NCI-H187 (cell line): ENCODE measurements at places on chromosomes 2 and 18.

GRCh38 chr2:189633392-189633811 is 27.9 kb upstream of the ASNSD1 start:
- no peak for DNase-seq

DNA sequence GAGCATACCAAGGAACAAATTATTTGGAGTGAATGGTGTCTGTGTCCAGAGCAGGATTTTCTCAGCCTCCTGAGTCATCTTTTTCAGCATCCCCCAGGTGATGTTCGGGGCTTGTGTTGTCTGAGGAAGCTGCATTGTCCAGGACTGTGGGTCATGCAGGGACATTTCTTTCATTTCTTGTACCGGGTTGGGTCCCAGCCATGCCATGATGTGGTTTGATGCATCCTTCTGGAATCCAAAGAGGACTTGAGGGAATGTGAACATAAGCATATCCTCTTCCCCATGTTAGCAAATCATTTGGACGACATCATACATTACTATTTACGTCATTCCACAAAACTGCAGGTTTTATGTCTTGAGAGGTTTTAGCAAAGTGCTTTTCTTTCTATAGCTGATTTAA is 797.8 kb downstream of the CCDC85A start:
- DNase-seq: no peak

- peak; percentile 48 for DNase-seq
Measured at GRCh38 chr18:42114310-42114943, 159.4 kb downstream of the PIK3C3 start.

- no peak for DNase-seq
Measured at GRCh38 chr18:57631697-57632096, 10.1 kb upstream of the NARS1 start.

DNA sequence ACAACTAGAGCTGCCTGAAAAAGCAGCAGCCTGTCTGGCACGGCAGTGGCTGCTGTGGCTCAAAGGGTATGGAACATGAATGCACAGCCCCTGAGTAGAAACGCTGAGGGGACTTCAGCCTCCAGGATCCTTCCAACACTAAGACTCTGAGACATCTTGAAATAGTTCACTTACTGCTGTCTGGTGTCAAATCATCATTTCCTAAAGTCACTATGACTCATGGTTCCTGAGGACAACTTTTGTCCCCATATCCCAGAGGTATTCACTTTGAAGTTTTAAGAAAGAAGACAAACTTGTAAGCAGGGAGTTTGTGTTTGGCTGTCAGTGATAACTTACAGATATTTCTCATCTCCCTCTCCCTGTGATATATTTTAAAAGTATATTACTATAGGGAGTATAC is 33.3 kb upstream of the NEB start:
- DNase-seq: no peak

- no peak for DNase-seq
Measured at GRCh38 chr2:88442473-88442872, 10.0 kb downstream of the FOXI3 start.

DNA sequence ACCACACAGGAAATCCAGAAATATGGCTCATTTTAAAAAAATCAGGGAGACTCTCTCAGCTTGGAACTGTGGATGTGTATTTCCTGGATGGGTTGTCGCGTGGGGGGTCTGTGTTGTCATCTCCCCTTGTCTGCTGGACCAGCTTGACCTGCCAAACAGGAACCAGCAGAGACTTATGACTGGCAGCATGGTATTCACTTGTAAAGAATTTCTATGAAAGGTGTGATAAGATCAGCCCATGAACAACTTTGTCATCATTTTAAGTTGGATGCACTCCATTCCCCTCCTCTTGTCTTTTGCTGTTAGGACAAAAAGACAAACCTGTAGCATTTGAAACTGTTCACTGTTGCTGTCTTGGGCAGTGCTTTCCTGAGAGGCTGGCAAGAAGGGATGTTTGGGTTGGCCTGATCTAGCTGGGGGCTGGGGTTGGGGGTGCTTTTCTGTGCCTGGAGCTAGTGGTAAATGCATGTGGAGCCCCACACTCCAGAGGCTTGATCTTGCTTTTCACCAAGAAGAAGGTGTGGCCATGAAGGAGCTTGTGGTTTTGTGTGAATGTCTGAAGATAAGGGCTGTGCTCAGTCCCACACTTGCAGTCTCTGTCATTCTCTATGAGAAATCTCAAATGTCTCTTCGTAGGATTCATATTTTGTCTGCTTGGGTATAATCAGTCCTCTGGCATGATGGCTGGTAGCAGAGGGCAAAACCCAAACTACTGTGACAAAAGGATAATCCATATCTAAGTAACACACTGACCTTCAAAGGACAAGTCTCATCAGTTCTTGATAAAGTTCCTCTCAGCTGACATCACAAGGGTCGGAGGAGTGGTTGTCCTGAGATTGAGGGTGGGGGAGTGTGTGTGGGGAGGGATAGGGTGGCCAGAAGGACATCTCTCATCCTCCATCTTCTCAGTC is 39.0 kb downstream of the RALB start:
- no peak for DNase-seq

DNA sequence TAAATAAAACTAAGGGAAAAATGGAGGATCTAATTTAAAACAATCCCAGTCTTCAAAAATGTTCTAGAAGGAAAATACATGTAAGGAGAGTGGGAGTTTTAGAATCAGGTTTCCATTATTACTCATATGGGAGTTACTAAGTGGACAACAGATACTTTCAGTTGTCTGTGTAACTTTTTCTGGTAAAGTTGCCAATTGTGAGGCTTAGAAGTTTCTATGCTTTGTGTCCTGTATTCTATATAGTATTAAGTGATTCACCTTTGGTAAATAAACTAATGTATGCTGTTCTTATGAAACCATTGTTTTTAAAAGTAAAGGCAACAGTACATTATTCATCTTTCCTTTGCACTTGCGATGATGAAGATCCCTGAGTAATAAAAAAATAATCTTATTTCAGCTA is 274.9 kb downstream of the NR4A2 start:
- no peak for DNase-seq

DNA sequence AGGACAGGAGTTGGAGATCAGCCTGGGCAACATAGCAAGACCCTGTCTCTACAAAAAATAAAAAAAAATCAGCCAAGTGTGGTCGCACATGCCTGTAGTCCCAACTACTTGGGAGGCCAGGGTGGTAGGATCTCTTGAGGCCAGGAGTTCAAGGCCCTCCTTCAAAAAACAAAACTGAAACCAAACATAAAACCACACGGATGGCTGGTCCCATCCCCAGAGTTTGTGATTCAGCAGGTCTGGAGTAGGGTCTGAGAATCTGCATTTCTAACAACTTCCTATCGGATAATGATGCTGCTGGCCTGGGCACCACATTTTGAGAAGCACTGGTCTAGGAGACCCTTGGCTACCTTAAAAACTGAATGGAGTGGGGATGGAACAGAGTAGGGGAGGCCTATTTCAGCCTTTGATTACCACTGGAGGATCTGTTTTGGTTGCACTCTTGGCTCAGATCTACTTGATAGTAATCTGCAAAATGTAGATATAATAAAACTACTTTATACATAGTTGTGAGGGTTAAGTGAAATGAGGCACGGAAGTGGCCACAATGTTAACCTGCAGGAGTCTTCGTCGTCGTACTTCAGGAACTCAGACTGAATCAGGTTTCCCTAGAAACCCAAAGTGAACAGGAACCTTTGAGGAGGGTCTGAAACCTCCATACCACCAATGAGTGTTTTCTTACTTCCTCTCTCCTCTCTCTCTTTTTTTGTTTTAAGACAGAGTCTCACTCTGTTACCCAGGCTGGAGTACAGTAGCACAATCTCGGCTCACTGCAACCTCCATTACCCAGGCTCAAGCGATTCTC is 25.5 kb upstream of the NFE2L2 start:
- DNase-seq: no peak

DNA sequence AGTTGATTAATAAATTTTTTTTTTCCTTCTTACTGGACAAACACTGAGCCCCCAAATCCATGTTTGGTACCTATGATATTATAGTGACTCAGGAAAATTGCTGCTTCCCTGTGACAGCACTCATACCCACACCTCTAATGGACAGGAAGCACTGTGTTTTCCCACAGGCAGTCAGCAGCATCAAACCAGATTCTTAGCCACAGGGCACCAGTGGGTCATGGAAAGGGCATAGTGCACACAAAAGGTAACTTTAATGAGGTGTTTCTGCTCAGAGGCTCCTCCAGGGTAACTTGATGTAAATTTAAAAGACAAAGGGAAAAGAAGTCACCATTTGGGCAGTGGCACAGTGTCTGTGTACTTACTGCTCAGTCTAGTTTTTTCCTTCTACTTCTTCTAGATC is 34.1 kb downstream of the SERPINB11 start:
- DNase-seq: no peak

DNA sequence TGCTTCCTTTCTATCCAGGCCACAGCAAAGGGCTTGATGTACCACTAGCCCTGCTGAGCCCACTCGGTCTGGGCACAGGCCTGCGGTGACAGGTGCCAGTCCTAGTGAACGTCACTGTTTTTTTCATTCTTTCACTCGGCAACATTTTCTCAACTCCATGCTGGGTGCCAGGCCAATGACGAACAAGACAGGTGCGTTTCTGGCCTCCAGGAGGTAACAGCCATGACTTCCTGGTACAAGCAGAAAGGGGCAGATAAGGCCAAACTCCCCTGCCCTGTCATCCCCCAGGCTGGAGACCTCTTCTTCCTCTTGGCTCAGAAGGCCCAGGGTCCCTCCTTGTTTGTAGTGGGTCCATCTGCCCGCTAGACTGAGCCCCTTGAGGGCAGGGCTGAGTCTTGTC is 55.7 kb upstream of the OTOF start:
- no peak for DNase-seq

DNA sequence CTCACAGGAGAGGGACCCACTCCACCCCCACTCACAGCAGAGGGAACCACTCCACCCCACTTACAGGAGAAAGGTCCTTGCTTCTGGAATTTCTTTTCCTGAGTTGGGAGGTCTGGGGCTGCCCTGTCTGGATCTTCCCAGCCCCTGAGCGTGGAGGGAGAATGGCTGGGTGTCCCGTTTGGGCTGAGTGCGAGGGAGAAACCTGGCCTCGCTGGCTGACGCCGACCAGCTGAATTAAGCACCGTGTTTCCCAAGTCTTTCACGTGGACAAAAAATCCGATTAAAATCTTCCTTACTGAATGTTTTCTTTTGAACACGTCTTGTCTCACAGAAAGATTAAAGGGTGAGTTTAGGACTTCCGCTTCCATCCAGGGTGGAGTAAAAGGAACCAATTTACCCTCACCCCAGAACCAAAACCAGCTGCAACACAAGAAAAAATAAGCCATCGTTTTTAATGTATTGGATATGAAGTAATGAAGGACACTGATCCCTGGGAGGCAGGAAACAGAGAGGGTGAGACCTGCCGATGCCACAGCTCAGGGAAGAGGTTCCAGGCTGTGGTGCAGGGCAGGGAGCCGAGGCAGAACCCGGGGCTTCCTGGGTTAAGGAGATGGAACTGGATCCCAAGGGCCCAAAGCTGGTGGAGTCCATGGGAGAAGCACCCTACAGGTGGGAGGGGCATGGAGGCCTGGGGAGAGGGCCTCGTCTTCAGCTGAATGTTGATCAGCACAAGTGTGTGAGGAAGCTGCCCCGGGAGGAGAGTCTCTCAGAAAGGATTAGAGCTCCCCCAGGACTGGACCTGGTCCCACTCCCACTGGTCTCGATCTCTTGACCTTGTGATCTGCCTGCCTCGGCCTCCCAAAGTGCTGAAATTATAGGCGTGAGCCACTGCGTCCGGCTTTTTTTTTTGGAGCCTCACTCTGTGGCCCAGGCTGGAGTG is 60.3 kb downstream of the RTP5 start:
- no peak for DNase-seq

DNA sequence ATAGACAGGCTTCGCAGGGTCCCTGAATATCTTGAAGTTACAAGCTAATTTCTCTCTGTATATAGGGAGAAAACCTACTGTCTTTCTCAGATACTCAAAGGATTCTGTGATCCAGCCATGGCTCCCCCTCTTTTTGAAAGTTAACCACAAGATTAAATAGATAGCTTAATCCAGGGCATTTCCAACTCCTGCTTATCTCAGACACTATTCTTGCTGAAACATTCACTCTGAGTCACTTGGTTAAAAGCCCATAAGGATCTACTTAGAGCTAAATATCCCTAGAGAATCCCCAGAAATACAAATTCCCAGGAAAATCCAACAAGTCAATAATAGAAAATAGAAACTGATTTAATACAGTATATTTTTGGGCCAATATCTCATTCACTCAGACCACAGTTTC is 179.1 kb upstream of the LYPD1 start:
- no peak for DNase-seq

DNA sequence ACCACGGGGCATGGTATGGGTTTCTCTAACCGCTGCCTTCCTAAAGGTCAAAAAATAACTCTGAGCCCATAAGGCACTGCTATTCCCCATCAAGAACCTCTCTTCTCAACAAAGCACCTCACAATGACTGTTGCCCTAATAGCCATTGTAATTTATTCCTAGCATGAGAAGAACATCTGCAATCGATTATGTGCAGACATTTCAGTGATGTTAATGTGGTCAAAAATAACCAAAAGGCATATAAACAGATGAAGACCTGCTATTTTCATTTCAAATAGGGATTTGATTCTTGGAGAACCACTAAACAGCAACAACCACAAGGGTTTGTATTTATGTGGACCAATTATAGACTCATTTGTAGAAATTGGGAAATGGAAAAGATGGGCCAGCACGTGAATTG is 356.6 kb downstream of the FBXO15 start:
- no peak for DNase-seq

- DNase-seq: no peak
Measured at GRCh38 chr2:24824071-24824588, 30.9 kb downstream of the CENPO start.

DNA sequence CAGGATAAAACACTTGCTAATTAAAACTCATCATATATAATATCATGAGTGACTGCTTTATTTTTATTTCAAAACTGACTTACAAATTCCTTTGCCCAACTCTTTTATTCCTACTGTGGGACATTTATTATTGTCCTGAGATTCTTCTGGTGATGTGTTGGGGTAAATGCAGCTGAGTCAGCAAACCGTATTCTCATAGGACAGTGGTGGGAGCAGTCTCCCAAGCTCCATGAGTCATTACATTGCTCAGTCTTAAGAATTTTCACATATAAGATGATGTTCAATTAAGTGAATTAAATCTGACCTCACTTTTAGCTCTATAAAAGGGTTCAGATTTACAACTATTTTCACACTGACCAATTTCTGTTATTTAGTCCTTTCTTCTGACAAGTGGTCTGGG is 1530.7 kb downstream of the LRP1B start:
- no peak for DNase-seq

- no peak for DNase-seq
Measured at GRCh38 chr2:68216454-68217310, 35.6 kb downstream of the PPP3R1 start.

DNA sequence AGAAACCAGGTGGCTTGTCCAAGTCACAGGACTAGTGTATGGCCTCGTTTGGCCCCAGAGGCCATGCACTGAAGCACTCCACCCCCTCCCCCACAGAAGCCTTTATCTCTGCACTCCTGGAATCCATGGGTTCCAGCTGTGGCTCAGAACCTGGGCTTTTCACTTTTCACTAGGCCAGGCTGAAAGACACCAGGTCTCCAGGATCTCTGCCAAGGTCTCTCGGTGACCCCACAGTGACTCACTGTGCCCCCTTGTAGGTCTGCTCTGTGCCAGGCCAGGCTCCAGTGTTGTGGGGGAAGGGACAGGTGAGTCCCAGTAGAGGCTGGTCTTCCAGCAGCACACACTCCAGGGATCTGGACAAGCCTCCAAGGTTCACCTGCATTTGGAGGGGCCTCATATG is 31.0 kb upstream of the GLI2 start:
- DNase-seq: no peak

GRCh38 chr2:55151733-55152433 is 80.2 kb downstream of the CLHC1 start:
- DNase-seq: no peak

GRCh38 chr2:205706769-205707381 is 24.6 kb downstream of the NRP2 start:
- no peak for DNase-seq
